Activated T-cell treated with anti-CD3 and anti-CD28 coated beads for 48 hours (primary cell): ENCODE measurements at places on chromosomes 11 and 22.

- no peak for DNase-seq
Measured at GRCh38 chr11:74820763-74821162, 72.1 kb downstream of the RNF169 start.

DNA sequence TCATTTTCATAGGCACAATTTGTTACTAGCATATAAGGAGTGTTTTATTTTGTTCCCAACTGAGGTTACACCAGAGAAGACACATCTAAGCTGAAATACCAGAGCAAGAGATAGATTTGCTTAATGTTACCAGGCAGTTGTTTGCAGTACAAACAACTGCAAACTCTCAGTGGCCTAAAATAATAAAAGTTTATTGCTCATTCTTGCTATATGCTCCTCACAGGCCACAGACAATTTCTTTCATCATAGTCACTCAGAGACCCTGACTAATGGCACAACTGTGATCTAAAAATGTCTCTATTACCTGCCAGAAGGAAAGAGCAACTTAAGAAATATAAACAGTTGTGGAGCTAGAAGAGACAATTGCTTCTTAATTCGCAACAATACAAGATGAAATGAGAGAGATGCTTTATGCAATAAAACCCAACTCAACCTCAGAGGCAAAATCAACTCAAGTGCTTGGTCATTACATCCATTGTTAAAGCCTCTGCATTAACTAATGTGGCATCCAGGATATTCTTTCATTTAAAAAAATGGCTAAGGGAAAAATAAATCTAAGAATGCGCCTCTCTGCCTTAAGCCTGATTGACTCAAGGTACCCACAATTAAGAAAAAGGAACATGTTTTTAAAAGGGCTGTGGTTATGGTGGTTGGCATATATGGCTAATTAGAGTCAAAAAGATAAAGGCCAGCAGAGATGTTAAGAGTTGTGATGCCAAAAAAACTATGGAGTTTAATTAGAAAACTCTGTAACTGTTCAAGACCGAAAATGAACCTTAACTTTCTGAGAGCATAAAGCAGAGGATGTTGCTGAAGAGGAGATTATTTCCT lies 103.7 kb downstream of the CD44 start:
- DNase-seq: no peak

GRCh38 chr11:100066399-100066798 lies 620.7 kb upstream of the ARHGAP42 start:
- no peak for DNase-seq

DNA sequence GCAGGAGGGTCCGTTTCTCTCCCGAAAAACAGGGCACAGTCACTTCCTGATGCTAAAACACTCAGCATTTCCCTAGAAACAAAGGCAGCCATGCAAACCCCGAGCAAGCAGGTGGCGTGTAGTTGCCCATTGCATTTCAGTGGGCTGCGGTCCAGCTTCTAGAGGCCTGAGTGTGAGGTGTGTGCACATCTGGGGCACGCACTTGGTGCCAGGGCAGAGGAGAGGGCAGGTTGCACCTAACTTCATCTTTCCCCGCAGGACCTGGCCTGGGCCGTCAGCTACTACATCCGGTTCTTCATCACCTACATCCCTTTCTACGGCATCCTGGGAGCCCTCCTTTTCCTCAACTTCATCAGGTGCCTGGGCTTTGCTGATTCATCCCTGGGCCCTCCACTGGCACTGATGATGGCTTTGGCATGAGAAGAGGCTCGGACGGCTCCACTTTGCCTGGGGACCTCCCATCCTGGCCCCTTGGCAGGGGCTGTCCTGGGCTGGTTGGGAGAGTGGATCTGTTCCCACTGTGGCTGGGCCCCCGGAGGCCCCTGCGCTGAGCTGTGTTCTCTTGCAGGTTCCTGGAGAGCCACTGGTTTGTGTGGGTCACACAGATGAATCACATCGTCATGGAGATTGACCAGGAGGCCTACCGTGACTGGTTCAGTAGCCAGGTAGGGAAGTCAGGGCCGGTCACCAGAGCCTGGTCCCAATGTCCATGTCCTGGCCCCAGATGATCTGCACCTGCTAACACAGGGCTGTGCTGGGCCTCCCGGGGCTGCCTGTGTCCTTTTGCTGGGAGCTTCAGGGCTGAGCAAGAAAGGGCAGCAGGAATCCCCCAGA lies 28.4 kb downstream of the FADS3 start:
- DNase-seq: no peak

GRCh38 chr11:68064926-68065325 lies 26.1 kb downstream of the TCIRG1 start:
- DNase-seq: no peak

GRCh38 chr11:118090545-118091162 lies 3.9 kb upstream of the SMIM35 start:
- DNase-seq: no peak

- peak; percentile 84 for DNase-seq
Measured at GRCh38 chr22:22508274-22509176, at the start of gene ZNF280B. Gene ZNF280B, minus strand, starts transcription at chr22:22508742. Its CDS starts 19,344 bp downstream, at chr22:22489398.

- DNase-seq: no peak
Measured at GRCh38 chr11:112616327-112617097, 344.7 kb upstream of the NCAM1 start.

- DNase-seq: no peak
Measured at GRCh38 chr22:31282748-31283468, 9.4 kb downstream of the PIK3IP1 start.

DNA sequence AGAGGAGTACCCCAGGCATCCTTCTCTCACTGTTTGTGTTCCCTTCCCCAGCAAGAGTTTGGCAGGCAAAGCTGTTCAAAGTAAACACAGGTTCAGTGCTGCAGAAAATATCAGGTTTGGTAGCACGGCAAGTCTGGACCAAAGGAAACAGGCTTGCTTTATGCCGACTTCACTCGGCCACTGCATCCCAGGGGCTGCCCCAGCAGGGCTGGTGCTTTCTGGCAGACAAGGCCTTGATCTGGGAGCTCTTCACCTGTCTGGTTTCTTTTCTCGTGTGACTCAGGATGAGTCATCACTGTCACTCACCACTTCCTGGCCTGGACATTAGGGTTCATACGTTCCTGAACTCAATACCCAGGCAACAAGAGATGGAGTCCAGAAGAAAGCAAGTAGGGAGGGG lies 52.6 kb upstream of the NAV2 start:
- no peak for DNase-seq

DNA sequence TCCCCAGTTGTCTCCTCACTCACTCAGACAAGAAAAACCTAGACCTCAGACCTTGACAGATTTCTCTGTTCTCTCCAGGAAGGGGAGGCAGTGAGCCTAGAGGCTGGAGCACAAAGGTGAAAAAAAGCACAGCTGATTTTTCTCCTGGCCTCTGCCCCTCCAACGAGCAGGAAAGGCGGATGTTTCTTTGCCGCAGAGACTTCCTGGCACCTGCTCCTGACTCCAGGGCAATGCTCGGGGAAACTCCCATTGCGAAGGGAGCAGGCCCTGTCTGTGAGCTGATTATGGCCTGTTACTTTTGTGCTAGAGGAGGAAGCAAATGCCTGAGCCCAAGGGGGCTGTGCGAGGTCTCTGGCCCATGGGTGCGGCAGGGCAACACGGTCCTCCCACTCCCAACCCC lies 25.4 kb downstream of the MS4A10 start:
- DNase-seq: no peak

GRCh38 chr22:20807315-20807752 lies 33.4 kb downstream of the SERPIND1 start:
- DNase-seq: no peak

GRCh38 chr11:122920579-122920978 lies 38.0 kb downstream of the JHY start:
- no peak for DNase-seq

DNA sequence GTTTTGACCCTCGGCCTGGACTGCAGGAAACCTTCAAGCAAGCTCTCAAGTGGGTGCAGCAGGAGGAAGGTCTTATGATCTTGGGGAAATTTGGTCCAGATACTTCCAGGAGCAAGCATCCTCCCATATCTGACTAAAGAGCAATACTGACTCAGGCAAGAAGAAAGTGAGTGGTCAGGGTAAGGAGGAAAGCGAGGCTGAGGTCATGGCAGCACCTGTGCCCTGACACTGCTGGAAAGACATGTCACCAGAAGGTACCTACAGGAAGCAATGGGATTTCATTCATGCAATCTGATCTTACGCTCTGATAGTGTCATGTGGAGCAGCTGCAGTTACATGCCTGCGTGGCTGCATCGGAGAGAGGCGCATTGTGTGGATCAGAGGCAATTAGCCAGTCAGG lies 6.5 kb upstream of the TOP3B start:
- no peak for DNase-seq

GRCh38 chr11:26958005-26958701 lies 35.8 kb upstream of the FIBIN start:
- no peak for DNase-seq
